ENCODE measurements at places on chromosomes 11 and 22.

DNA sequence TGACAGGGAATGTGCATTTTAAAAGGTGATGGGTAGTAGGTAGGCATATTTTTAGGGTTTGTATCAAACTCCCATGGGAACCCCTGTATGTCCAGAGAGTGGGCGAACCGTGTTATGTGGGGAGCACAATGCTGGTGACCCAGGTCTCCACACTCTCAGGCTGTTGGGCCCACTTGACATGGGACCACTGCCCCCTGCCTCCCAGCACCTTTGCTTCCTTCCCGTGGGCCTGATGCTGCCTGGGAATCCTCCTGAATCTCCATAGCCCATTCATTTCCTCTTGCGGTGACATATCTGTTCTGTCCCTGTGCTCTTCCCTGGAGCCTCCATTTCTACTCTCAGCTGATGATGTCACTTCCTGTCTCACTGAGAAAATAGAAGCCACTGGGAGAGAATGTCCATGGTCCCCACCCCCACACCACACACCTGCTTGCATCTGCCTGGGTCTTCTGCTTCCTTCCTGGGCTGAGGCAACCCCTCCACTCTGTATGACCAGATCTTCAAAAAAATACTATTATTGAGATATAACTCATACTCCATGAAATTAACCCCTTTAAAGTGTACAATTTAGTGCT is 55.8 kb upstream of the THY1 start:
- peaks cover 12% of the 10 kb centered on the region for H3K27me3 ChIP-seq
- no peaks in the 10 kb centered on the region for H3K36me3 ChIP-seq
- no peak overlapping the region for H3K27ac ChIP-seq

DNA sequence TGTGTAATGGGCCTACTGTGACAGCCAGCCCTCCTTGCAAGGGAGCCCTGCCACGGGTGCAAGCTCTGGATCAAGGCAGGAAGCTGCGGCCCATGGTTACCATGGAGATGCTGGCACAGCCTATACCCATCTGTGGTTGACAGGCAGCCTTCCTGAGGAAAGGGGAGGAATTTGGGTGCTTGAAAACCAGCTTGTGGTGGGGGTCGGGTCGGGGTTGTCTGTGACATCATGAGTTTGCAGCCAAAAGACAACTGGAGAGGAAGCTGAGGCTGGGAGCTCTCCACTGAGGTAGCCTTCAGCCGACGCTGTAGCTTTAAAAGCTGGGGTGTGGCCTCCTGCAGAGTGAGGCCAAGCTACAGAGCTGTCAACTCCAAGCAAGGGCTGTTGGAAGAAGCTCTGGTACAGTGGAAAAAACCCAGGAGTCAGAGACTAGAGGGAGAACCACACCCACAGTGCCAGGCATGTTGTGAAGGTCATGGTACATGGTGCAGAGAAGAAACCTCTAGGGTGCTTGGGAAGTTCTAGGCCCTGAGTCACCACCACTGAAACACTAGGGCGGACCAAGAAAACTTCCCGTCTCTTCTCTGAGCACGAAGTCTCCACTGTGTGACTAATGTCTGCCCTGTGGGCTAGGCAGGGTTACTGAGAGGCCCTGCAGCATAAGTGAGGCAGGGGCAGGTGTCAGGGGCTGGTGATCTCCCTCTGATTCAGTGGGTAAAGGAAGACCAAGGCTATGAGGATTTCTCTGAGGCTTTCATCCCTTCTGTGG is 10.8 kb upstream of the LDHA start:
- DNase-seq = peak; percentile 98
- H3K27ac ChIP-seq = peak overlapping the region; percentile 91
- H3K4me1 ChIP-seq = peaks cover 21% of the 10 kb centered on the region
- no peaks in the 10 kb centered on the region for H3K36me3 ChIP-seq

- H3K4me3 ChIP-seq = no peak overlapping the region
- H3K27ac ChIP-seq = peak overlapping the region; percentile 32
- H3K4me1 ChIP-seq = peaks cover 3% of the 10 kb centered on the region
These were observed 24.4 kb upstream of the FBLN1 start for GRCh38 chr22:45478108-45478771.

DNA sequence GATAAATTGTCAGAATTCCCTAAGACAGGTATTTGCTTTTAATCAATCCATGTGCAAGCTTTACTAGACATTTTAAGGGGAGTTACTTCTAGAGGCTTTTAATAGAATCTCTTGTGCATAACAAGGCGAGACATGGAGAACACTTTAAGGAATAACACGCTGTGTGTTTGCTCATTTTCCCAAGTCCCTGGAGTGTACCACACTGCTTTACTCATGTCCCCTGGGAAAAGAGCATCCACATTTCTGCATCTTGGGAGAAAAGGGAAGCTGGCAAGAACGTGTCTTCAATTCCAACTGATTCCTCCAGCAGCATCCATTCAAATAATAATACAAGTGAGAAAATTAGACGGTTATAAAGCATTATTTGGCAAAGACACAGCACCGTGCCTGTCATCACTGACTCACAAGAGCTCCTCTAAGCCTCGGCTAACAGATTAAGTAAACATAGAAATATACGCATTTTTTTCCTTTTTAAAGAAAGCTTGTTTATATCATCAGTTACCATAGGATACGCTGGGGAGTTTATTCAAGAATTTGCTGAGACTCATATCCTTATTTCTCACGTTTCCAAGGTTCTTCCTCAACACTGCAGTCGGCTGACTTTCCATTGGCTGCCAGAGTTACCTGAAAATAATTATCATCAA is 121.5 kb downstream of the CD44 start:
- H3K4me3 ChIP-seq = no peak overlapping the region
- peak; percentile 95 for DNase-seq
- no peaks in the 10 kb centered on the region for H3K36me3 ChIP-seq
- no peaks in the 10 kb centered on the region for H3K27me3 ChIP-seq
- H3K27ac ChIP-seq = peak overlapping the region; percentile 77

- no peaks in the 10 kb centered on the region for H3K27me3 ChIP-seq
- no peak overlapping the region for H3K4me3 ChIP-seq
- H3K36me3 ChIP-seq = no peaks in the 10 kb centered on the region
- no peaks in the 10 kb centered on the region for H3K4me1 ChIP-seq
- H3K27ac ChIP-seq = no peak overlapping the region
These were observed 237.8 kb downstream of the TBC1D22A start for GRCh38 chr22:47000256-47000655.
